ENCODE measurements at places on chromosomes 2 and 18. TPM values are rescaled to one million over a fixed set of nuclear protein-coding genes. Genes with fewer than 3 reads are reported as not detected.

Gene CXCR4
- total RNA-seq, result 58.4 TPM

Gene MOGAT1
- total RNA-seq, result not detected

Gene OR6B2
- total RNA-seq, result not detected

Gene IL37
- not detected for total RNA-seq

Gene MCM6
- total RNA-seq, result 23.6 TPM

Gene ANTXR1
- total RNA-seq, result 91.3 TPM

Gene MOCOS
- total RNA-seq, result 0.53 TPM

Gene RAD51AP2
- total RNA-seq, result 0.12 TPM

Gene STPG4
- total RNA-seq, result not detected

Gene LANCL1
- 53.8 TPM for total RNA-seq

Gene FAP
- 17.2 TPM for total RNA-seq

Gene CYS1
- total RNA-seq, result 151 TPM

Gene KIF3C
- total RNA-seq, result 9.2 TPM

Gene PDCL3
- total RNA-seq, result 12.0 TPM

Gene SH3BP4
- 47.8 TPM for total RNA-seq

Gene CASP10
- 23.4 TPM for total RNA-seq

Gene IHH
- total RNA-seq, result 1.5 TPM

Gene DYTN
- total RNA-seq, result not detected

Gene FAM237A
- total RNA-seq, result not detected

Gene GTF2A1L
- 3.9 TPM for total RNA-seq

Gene SEC11C
- total RNA-seq, result 16.9 TPM

Gene BCL2
- total RNA-seq, result 39.3 TPM

Gene SP140
- total RNA-seq, result 0.47 TPM

Gene GAD1
- total RNA-seq, result 2.0 TPM

Gene SRD5A2
- 0.06 TPM for total RNA-seq

Gene SLC4A1AP
- 21.4 TPM for total RNA-seq

All from metanephros (tissue), 2 donors.